ENCODE measurements at places on chromosomes 2 and 18.

- no peak for DNase-seq
Observed at GRCh38 chr2:29372185-29372584, 257.0 kb downstream of the CLIP4 start.

- DNase-seq: no peak
Observed at GRCh38 chr2:15043336-15044058, 411.0 kb downstream of the LRATD1 start.

GRCh38 chr18:58231930-58232329, 187.9 kb downstream of the NEDD4L start:
- no peak for DNase-seq

DNA sequence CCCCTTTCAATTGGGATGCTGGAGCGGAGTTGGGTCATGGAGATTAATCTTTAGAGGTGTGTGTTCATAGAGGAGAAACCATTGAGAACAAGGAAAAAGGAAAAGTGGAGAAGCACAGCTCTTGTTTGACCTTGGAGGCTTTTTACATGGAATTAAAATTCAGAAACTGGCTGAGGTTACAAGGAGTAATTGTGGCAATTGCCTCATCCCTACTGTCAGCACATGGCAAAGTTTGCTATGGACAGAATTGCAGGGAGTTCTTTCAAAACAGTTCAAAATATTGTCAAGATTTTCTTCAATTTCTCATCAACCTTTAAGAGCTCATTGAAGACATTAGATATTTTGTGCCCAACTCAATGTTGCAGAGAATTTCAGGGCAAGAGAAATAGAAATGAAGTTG, 232.7 kb downstream of the SLC8A1 start:
- DNase-seq: no peak

DNA sequence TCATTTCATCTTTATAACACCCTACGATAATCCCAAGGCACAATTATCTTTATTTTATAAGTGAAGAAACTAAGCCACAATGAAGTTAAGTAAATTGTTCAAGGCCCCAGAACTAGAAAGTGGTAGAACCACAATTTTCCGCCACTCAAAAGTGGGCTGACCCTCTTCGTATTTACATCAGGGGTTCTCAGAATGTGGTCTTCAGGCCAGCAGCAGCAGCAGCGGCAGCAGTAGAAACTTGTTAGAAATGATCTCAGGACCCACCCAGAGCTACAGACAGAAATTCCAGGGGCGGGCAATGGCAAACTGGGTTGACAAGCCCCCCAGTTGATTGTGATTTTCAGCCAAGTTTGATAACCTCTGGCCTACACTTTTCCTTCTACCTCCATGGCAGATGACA, 62.8 kb downstream of the LBH start:
- no peak for DNase-seq

DNA sequence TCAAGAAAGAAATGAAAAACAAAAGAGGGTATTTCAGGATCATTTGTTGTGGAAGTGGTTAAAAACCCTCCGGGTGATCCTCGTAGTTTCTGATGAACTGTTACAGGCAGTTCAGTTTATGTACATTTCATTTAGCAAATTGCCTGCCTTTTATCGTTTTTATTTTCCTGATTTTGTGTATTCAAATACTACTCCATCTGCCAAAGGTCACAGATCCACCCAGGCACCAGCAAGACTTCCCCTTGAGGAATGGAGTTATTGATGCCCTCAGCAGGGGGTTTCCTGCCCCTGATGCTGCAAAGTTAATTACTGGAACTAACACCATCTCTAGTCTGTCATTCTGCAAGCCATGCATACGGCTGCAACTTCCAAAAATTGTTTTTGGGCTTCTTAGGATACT, 641.9 kb downstream of the SLC4A3 start:
- DNase-seq: no peak

- DNase-seq: no peak
Observed at GRCh38 chr2:163571423-163572102, 164.2 kb downstream of the FIGN start.

- no peak for DNase-seq
Observed at GRCh38 chr2:23487735-23488492, 102.9 kb downstream of the KLHL29 start.

DNA sequence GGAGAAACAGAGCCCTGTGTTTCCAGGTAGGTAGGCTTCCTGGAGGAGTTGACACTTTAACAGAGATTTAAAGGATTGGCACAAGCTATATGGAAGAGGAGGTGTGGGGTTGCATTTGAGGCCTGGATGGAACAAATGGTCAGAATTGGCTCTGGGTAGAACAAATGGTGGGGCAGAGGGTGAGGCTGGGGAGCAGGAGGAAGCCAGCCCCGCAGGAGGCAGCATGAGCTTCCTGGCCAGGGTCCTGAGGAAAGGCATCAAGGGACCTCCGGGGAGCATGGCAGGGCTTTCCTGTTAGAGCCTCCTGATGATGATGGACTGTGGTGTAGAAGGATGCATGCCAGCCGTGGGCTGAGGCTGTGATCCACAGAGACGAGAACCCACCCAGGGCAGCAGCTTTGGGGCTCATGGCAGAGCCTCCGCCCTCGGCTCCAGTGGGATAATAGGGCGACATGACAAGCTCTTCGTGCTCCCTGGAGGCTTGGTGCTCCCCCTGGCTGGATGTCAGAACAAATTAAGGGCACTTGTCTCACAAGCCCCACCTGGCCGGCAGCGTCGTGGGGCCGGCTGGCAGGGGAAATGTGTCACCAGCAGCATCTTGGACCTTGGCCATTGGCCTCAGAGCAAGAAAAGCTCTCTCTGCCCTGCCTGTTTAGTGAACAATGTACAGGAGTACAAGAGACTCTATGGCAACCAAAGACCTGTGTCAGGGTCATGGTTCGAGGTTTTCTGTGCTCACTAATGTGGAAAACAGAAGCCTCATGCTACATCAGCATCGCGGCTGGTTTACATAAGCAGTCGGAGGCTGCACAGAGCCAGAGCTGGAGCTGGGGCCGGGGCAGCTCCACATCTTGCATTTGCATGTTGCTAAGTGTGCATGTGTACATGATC, 153.5 kb downstream of the MYCN start:
- no peak for DNase-seq

DNA sequence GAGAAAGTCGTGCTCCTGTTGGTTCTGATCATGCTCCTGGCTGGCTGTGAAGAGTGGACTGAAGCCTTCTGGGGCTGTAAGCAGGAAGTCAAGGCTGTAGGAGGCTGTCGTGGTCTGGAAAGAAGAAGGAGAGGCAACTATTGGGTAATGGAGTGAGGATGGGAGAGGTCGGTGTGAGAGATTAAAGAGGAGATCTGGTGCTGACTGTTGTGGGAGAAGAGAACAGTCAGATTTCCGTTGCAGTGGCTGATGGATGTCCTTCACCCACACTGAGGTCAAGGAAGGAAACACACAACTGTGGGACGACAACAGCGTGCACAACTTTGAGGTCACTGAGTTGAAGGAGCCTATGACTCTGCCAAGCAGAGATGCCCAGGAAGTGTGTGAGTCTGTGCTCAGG, 2.8 kb upstream of the PSMD1 start:
- DNase-seq: no peak

GRCh38 chr2:40093021-40093675, 314.1 kb upstream of the THUMPD2 start:
- DNase-seq: no peak

DNA sequence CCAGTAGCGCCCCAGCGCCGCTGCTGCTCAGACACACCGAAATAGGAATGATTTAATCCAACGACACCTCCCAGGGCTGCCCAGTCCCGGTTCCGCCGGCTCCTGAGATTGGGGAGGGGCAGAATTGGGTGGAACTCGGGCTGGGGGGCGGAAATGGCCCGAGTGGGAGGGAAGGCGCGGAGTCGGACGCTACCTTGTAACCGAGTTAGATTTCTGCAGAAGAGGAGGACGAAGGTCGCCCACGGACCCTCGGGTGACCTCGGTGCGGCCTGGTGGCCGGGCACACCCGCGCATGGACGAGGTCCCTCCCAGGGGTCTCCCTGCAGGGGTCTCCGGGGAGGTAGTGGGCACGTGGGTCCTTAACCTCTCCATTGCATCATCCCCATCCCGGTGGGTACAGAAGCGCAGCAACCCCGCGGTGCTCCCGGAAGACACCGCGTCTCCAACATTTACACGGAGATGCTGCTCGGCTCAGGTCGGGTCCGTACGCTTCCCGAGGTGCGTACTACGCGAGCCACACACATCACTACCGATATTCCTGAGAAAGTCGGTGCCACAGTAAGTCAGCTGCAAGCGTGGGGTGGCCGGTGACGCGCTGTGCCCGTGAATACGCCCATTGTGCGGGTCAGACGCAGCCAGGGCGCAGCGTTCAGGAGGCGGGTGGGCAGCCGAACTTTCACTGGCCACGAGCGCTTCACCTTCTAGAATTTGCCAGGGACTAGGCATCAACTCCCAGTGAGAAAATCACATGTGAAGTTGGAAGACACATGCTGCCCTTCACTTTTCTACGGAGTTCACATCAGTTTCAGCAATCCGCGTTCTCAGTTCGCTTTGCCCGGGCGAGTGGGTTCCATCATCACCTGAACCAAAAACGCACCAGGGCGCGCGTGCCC, 3.0 kb downstream of the ZNF516 start:
- DNase-seq: peak; percentile 49

- DNase-seq: no peak
Observed at GRCh38 chr18:79136742-79137141, 67.5 kb downstream of the ATP9B start.

GRCh38 chr18:48028696-48029095, 98.2 kb upstream of the SMAD2 start:
- no peak for DNase-seq

- no peak for DNase-seq
Observed at GRCh38 chr2:58710795-58711279, 469.7 kb upstream of the FANCL start.

GRCh38 chr18:10926621-10927161, 222.7 kb downstream of the PIEZO2 start:
- peak; percentile 37 for DNase-seq

DNA sequence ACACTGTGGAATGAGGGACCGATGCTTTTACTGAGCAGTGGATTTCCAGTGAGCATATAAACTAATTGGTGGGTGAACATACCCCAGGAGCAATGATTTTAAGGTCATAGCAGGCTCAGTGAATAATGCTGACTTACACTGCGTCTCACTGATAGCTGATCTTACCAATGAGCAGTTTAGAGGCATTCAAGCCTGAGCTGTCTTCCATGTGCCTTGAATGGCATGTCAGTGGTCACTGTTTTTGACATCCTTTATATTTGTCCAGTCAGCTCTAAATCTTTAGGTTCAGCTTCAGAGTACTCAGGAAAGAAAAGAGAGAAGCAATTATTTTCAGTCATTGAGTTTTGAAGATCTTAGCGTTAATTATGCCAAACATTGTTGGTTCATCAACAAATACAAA, 88.3 kb downstream of the CAMKMT start:
- no peak for DNase-seq

DNA sequence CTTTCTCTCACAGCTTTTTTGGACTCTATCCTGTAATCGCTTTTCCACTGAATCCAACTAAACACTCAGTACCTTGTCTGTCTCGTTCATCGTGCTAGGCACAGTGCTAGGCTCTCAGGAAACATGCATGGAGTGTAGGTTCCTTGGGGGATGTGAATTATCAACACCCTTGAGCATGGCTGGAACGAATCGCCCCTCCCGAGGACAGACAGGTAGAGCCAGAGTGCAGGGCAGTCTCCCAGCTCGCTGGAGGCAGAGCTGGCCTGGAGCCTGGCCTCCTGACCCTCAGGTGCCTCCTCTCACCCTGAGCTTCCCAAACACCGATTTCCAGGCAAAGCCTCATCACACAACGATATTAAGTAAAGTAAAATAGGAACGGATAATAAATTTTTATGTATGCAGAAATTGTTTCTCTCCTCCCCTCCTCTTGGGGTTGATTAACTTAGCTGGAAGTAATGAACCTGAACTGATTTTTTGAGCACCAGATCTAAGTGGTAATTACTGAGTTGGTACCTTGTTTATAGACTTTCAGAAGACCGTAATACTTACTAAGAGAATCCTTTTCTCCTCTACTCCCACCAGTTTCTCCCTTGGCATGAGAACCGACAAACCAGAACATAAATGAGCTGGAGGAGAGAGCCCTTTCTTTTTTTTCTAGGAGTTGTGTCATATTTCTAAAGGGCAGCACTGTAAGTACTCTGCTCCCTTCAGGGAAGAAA, 90.5 kb downstream of the MSH2 start:
- DNase-seq: no peak

DNA sequence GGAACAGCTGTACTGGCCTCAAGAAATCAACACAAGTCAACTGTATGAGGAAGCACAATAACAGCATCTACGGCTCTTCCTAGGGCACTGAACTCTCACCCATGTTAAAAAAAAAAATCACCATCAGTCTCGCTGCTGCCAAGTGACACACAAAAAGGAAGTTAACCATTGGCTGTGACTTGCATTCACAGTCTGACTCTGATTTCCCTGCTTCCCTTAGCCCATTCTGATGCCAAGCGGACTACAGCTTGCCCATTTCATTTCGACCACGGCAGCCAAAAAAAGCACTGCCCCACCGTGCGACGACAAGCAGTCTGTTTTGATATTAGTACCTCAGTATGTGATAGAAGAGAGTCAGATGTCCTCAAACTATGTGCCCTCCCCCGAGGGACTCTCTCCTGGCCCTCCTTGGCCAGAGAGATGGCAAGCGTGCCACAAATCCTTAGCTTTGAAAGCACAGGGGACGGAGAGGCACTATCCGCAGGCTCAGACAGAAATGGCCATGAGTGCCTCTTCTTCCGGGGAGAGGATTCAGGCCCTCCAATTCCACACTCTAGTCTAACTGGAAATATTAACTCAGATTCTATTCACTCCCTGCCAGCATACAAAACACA, 250.0 kb downstream of the TCF4 start:
- DNase-seq: no peak

- peak; percentile 36 for DNase-seq
Observed at GRCh38 chr2:218230882-218231281, 13.9 kb downstream of the ARPC2 start.

DNA sequence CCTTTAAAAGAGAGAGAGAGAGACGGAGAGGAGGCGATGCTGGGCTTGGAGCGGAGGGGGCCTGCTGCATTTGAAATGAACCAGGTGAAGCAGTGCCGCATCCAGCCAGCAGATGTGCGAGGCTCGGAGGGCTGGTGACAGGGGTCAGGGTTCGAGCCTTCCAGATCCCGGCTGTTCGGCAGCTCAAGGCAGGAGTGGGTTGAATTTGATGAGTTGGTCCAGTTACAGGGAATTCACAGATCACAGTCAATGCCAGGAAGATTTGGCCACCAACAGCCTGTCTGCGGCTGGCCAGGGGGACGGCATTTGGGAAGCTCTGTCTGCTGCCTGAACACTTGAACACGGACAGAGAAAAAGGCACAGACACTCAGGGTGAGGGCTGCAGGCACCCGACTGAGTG, 48.6 kb downstream of the PTGR3 start:
- no peak for DNase-seq

- no peak for DNase-seq
Observed at GRCh38 chr2:73088703-73089102, 17.2 kb upstream of the SFXN5 start.

- no peak for DNase-seq
Observed at GRCh38 chr2:213171147-213171546, 19.7 kb upstream of the IKZF2 start.

- DNase-seq: peak; percentile 84
Observed at GRCh38 chr2:234996069-234996940, 44.5 kb downstream of the SH3BP4 start.

- DNase-seq: no peak
Observed at GRCh38 chr18:70418546-70419311, 129.9 kb downstream of the SOCS6 start.
